ENCODE measurements at places on chromosomes 3 and 15.

GRCh38 chr3:159301961-159302360 lies 500.1 kb downstream of the MFSD1 start:
- DNase-seq, result no peak

DNA sequence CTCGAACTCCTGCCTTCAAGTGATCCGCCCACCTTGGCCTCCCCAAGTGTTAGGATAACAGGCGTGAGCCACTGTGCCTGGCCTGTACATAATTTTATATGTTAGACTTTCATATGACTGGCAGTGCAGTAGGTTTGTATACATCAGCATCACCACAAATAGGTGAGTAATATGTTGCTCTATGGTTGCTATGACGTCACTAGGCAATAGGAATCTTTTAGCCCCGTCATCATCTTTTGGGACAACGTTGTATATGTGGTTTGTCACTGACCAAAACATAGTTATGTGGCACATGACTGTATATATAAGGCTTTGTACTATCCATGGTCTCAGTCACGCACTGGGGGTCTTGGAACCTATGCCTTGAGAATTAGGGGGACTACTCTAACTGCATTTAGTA lies 17.0 kb upstream of the DNAJC19 start:
- no peak for DNase-seq

DNA sequence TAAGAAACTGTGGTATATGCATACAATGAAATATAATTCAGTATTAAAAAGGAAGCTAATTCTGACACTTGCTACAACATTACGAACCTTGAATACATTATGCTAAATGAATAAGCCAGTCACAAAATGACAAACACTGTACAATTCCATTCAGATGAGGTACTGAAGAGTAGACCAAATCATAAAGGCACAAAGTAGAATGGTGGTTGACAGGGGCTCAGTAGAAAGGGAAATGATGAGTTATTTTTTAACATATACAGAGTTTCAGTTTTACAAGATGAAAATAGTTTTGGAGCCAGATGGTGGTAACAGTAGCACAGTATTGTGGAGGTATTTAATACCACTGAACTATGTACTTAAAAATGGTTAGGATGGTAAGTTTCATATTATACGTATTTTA lies 254.6 kb upstream of the RBMS3 start:
- DNase-seq, result no peak

DNA sequence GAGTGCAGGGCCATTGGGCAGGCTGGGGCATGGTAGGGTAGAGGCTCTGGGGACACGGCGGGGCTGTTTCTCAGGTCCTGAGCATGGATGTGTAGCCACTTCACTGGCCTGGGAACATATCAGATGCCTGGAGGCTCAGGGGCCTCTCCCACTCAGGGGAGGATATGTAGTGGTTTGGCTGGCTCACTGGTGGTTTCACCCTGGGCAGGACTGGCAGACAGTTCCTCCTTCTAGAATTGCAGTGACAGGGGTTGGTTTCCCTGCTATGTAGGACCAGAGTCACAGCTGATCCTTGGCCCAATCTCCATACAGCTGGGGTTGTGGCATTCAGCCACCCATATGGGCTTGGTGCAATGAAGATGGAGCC lies 4.8 kb upstream of the ARHGAP31 start:
- DNase-seq, result no peak

DNA sequence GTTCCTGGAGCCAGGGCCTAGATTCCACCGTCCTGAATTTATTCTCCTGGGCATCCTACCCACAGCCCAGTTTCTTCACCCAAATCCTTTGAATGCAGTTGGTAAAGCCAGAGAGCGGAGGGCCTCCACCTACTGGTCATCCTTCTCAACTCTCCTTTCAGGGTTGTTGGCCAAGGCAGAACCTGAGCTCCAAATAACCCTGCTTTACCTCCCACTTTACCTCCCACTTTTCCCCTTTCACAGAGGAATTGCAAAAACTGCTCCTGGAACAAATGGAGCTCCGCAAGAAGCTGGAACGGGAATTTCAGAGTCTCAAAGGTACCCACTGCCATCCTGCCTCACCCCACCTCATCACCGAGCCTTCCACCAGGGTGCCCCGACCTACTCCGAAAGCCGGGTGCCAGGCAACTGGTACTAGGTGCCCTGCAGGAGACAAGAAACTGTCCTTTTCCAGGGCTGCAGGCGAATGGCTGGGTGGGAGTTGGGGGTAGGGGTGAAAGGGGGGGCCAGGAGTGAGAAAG lies 6.8 kb downstream of the SKOR1 start:
- DNase-seq, result no peak

DNA sequence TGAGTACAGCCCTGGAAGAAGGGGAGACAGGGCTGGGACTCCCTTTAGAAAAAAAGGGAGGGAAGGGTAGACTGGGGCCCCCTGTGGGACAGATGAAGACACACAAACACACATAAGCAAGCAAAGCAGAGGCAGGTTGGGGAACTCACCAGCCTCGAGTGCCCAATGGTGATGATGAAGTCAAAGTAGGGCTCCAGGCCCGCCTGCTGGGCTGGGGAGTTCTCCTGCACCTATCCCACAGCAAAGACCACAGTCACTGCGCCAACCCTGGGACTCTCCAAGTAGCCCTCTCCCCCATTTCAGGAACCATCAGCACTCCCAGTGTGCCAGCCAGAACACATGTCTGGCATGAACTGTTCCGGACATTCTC lies 4.1 kb downstream of the GORASP1 start:
- no peak for DNase-seq

- DNase-seq, result no peak
These were observed 275.4 kb upstream of the C2CD4B start for GRCh38 chr15:62440362-62441105.

GRCh38 chr3:109369510-109369909 lies 32.2 kb upstream of the DPPA4 start:
- no peak for DNase-seq
